ENCODE measurements at places on chromosomes 2 and 18.

DNA sequence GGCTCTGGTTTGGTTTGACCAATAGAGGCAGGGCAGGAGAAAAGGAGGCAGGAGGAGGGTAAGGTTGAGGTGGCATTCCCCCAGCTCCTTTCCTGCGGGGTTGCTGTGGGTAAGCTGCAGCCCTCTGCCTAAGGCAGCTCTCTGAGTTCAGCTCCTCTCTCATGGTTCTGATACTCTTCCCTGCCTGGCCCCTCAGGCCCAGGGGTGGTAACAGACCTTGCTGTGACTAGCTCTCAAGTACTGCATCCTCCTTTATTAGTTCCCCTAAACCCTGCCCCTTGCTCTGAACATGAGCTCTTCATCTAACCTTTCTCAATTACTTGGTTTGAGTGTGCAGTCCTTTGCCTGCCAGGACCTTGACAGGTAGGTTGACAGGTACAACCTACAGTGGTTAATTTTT is 205.5 kb downstream of the SLC4A3 start:
- no peak overlapping the region for H3K4me3 ChIP-seq
- peaks cover 5% of the 10 kb centered on the region for H3K4me1 ChIP-seq
- peaks cover 2% of the 10 kb centered on the region for H3K36me3 ChIP-seq
- DNase-seq: no peak
- no peaks in the 10 kb centered on the region for H3K27me3 ChIP-seq

DNA sequence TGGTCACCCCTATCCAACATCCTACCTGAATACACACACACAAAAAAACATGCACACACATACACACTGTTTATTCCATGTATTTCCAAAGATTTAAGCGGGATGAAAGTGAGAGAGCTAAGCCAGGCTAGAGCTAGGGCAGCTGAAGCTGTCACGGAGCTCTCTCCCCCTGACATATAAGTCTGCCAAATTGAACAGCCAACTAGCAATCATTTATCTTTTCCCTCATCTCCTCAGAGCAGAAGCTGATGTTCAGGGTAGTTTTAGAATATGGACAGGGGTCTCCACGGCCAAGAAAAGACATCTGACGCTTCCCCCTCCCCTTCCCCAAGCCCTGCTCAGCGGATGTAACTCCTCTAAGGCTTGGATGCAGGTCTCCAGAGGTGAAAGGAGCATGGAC is 171.6 kb downstream of the GRB14 start:
- H3K4me3 ChIP-seq: no peak overlapping the region
- H3K27ac ChIP-seq: no peak overlapping the region
- no peaks in the 10 kb centered on the region for H3K27me3 ChIP-seq
- DNase-seq: no peak

DNA sequence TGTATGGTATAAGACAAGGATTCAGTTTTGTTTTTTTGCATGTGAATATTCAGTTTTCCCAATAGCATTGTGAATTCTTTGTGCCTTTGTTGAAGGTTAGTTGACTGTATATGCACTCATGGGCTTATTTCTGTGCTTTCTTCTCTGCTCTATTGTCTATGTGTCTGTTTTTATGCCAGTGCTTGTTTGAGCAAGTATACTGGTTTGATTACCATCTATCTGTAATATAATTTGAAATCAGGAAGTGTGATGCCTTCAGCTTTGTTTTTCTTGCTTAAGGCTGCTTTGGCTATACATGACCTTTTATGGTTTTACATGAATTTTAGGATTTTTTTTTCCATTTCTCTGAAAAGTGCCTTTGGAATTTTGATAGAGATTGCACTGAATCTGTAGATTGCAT is 23.5 kb downstream of the COLEC11 start:
- H3K27me3 ChIP-seq: no peaks in the 10 kb centered on the region
- H3K36me3 ChIP-seq: peaks cover 5% of the 10 kb centered on the region
- no peak overlapping the region for H3K27ac ChIP-seq
- H3K4me1 ChIP-seq: peaks cover 7% of the 10 kb centered on the region

DNA sequence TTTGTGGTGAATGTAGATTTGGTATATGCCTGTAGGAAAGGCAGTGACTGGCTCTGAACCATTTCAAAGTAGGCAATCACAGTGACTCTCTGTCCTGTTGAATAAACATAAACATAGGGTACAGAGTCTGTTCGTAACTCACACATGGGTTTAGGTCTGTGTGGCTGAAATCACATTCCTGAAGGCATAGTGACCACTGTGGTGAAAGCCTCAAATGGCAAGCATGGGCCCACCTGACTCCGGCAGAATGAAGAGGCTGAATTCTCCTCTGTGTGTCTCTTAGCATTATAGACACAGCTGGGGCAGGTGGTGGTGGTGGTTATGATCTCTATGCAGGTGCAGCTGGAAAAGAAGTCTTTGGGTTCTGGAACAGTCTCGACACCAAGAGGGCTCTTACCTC is 61.2 kb downstream of the ITGA6 start:
- H3K27me3 ChIP-seq: no peaks in the 10 kb centered on the region
- H3K36me3 ChIP-seq: peaks cover 12% of the 10 kb centered on the region
- no peak overlapping the region for H3K27ac ChIP-seq
- no peaks in the 10 kb centered on the region for H3K4me1 ChIP-seq
- DNase-seq: no peak
- H3K4me3 ChIP-seq: no peak overlapping the region

DNA sequence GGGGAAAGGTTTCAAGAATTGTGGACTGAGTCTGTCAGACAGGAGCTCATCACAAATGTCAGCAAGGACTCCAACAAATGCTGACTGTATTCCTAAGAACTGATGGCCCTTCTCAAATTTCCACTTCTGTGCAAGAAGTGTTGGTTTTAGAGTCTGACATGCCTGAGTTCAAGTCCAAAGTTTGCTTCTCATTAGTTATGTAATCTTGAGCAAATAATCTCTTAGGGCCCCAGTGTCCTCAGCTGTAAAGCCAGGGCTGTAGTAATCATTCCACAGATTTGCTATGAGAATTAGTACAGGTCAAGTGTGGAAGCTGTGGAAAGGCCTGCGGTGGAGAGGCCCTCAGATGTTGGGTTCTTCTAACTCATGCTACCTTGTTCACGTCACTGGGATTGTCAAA is 23.9 kb downstream of the MEP1B start:
- no peaks in the 10 kb centered on the region for H3K36me3 ChIP-seq
- no peak overlapping the region for H3K27ac ChIP-seq
- no peak overlapping the region for H3K4me3 ChIP-seq
- no peaks in the 10 kb centered on the region for H3K4me1 ChIP-seq
- DNase-seq: no peak

DNA sequence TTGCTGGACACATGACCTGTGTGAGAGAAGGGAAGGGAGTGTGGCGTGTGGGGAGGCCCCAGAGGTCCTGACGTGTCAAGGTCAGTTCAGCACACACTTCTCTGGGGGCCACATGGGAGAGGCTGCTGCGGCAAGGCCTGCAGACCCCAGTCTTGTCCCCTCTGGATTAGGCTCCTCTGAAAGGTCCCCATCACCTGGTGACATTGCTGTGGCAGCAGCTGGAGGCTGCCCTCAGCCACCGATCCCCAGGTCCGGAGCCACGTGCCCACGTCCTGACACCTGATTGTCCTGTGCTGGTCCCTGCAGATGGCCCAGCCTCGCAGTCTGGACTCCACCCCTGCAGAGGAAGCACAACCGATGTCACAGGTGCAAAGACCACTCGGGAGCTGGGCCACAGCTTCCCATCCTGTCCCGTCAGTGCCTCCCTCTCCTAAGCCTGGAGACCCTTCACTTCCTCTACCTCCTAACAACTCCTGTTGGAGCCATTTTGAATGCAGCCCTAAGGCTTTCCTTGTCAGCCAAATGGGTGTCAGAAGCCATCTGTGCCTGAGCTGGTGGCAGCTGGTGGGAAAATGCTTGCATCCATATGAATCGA is 12.7 kb downstream of the TMEM177 start:
- peaks cover 11% of the 10 kb centered on the region for H3K4me1 ChIP-seq
- no peak overlapping the region for H3K4me3 ChIP-seq
- H3K27me3 ChIP-seq: no peaks in the 10 kb centered on the region

Measured in chondrocyte (in vitro differentiated cells).